ENCODE measurements at places on chromosomes 1 and 21.
A peak's percentile ranks its signal among the peaks of the same experiment; 100 is the strongest.

DNA sequence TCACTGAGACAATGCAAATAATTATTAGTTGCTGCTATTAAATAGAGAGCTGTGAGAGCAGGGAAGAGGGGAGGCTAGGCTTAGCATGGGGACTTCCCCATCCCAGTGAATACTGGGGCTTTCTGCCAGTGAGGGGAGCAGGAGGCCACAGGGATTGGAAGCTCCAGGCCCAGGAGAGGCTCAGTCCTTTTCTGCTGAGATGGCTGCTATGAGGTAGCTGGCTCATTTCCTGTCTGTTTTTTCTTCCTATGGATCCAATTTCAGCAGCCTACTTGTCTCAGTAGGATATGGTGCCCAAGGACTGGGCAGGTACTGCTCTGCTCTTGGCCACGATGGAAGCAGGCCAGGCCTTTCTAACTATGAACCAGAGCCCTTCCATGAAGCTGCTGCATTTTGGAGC, 10.0 kb downstream of the STMN1 start:
- DNase-seq = peak; percentile 51

GRCh38 chr1:172420385-172420784, at the start of gene C1orf105:
Gene C1orf105, plus strand, starts transcription at chr1:172420685. Its CDS starts 201 bp downstream, at chr1:172420886.
- DNase-seq = no peak

- DNase-seq = no peak
Observed at GRCh38 chr1:228512781-228513198, 25.6 kb downstream of the RNF187 start.

DNA sequence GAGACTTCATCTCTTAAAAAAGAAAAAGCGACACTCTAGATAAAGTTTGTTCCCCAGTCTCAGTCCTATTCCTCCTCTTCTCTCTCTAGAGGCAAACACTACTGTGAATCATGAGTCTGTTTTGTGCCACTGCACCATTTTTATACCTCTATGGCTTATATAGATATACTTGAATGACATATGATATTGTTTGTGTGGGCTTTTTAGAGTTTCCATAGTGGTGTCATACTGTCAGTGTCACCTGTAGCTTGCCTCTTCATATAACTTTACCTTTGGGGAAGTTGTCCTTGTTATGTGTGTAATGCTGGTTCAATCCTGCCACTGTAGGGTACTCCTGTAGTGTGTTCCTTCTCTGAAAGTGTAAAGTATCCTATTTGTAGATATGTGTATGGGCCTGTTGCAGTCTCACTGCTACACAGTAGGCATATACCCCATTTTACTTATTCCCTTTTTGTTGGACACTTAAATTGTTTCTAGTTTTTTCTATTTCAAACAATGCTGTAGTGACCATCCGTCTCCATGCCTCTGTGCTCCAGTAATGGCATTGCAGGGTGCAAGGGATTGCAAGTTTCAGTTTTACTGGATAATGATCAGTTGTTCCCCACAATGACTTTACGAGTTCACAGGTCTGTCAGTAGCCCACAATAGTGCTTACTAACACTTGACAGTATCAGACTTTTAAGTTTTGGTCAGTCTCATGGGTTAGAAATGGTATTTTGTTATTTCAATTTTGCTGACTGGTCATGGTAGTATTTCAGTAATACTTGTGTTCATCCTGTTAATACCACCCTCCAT, 2.7 kb downstream of the PRMT2 start:
- peak; percentile 65 for DNase-seq

DNA sequence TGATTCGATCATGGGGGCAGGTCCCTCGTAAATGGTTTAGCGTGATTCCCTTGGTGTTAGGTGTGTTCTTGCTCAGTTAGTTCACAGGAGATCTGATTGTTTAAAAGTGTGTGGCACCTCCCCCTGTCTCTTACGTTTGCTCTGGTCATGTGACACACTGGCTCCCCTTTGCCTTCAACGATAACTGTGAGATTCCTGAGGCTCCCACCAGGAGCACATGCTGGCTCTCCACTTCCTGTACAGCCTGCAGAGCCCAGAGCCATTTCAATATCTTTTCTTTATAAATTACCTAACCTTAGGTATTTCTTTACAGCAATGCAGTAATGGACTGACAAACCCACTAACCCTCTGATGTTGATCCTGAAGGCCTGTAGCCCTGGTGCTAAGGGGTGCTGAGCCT, 141.9 kb downstream of the FCRL5 start:
- DNase-seq = no peak

DNA sequence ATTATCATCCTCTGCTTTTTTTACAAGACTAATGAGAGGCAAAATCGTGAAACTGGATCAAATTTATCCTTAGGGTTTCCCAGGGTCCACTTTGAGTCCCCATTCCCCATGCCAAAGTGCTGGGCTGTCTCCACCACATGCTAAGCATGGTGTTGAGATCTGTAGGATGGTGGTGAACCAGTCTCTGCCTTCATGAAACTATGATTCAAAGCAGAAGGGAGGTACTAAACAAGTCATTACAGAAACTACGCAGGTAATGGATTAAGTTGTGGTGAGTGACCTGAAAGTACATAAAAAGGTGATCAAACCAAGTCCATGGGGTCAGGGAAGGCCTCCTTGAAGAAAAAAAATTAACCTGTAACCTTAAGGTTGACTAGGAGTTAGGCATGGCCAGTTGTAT, 265.2 kb downstream of the ATG4C start:
- DNase-seq = no peak

DNA sequence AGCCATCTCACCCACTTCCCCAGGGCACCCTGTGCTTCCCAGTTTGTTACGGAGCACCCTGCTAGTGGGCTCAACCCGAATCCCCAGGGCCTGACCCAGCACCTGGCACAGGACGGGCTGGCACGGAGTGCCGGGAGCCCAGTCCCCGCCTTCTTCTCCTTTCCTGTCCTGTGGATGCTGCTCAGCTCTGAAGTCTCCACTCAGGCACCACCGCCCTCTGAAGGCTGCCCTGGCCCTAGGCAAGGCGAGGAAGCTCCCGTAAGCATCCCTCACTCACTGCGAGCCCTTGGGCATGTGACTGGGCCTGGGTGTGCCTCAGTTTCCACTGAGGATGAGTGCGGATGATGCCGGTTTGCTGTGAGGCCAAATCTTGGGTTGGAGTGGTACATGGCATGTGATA, 21.8 kb downstream of the SLC1A7 start:
- DNase-seq = no peak

DNA sequence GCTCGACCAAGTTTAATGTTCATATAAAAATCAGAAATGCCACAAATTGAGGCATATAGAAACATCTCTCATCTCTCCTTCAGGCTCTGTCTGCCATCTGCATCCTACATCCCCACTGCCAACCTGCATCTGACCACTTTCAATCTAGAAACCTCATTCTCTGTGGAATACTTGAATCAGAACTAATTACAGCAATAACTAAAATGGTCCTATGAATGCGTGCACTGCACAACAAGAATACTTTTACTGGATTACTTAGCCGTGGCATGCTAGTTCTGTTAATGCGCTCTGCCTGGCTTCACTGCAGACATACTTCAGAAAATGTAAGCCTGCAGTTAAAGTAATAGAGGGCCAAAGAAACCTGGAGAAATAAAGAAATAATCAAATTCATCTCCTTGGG, 89.8 kb upstream of the NR5A2 start:
- DNase-seq = no peak

GRCh38 chr1:208202333-208202995, 41.7 kb downstream of the PLXNA2 start:
- no peak for DNase-seq
